Stimulated activated CD8-positive, alpha-beta memory T cell treated with anti-CD3 and anti-CD28 coated beads, Interleukin-7, amount 100 ng/mL, for 24 hours (primary cell): ENCODE measurements at places on chromosomes 11 and 22.
A peak's percentile ranks its signal among the peaks of the same experiment; 100 is the strongest.

- no peak for DNase-seq
Measured at GRCh38 chr22:37260155-37260795, 16.2 kb upstream of the RAC2 start.

DNA sequence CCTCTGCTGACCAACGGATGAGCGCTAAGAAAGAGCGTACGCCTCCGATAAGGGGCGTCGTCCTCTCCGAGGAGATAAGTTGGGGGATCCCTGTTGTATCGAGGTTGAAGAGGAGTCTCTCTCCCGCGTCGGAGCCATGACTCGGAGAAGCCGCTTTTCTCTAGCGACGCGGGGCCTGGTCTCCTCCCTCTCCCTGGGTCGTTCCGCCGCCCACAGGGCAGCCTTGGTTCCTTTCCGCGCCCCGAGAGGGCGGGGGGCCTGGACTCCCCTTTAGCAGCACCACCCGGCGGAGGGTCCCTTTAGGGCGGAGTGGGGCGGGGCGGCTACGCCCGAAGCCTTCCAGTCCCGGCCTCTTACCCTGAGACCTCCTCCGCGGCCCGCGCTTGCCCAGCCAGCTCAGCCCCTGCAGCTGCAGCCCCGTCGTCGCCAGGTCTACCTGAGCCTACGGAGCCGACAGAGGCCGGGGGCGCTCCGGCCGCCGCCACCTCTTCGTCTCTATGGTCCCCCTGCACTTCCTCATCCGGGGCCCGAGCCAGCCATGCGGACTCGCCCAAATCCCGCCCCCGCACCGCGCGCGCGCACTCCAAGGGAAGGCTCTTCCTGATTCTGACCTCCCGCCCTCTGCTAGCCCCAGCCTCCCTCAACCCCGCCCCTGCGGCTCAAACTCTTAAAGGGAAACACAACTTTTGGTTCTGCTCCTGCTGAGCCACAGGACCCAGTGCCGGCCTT is at the start of gene PRR14L:
Gene PRR14L (minus strand): TSS at position 497 of the 729 bp plus-strand sequence. CDS start 11,272 bp downstream, outside the sequence.
- peak; percentile 99 for DNase-seq

- DNase-seq: no peak
Measured at GRCh38 chr11:2127482-2128129, 11.6 kb downstream of the IGF2 start.

DNA sequence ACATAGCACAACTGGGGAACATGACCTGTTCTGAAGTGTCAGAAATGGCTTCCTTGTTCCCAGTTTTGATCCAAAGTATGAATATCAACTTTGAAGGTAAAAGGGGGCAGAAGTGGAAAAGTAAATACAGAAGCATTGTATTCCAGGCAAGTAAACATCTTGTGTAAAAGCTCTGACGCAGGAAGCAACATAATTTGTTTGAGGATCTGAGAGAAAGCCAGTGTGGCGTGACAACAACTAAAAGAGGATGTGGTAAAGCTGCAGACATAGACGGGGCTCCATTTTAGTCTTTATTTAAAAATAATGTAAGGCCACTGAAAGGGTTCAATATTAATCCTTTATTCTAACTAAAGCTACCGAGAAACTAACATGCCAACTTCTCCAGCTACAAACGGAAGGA is 310.2 kb downstream of the DLG2 start:
- DNase-seq: no peak

GRCh38 chr11:128803011-128803410 is 64.1 kb downstream of the KCNJ1 start:
- no peak for DNase-seq

- no peak for DNase-seq
Measured at GRCh38 chr11:40099426-40100161, 1359.9 kb downstream of the LRRC4C start.
